ENCODE measurements at places on chromosomes 3 and 15.

DNA sequence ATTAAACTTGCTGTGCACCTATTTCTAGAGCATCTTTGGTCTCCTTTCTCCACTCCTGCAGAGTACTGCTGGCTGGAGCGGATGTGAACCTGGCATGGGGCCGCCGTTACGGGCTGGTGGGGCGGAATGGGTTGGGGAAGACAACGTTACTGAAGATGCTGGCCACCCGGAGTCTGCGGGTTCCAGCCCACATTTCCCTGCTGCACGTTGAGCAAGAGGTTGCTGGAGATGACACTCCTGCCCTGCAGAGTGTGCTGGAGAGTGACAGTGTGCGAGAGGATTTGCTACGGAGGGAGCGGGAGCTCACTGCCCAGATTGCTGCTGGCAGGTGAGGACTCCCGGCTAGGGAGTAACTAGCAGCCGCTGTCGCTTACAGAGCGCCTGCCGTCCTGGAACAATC is 2.1 kb downstream of the ABCF3 start:
- DNase-seq, result no peak

GRCh38 chr15:86863226-86863915 is 783.7 kb downstream of the AGBL1 start:
- DNase-seq, result peak; percentile 40

DNA sequence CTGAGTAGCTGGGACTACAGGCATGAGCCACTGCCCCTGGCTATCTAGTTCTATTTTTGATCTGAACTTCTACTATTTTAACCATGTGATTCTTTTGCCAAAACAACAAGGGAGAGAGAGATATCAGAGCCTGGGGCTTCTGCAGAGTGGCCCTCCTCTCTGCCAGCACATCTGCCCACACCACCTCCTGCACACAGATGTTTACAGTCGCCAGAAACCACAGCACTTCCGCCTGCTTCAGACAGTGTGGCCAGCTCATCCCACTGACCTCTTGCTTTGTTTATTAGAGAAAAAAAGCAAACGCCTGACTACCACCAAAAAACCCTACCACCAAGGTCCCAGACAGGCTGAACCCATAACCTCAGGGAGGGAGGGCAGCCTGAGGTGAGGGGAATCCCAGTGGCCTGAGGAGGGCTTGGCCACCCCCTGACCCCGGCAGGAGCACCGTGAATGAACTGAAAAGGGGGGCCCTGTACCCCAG is 85.9 kb upstream of the ABHD2 start:
- DNase-seq, result no peak

DNA sequence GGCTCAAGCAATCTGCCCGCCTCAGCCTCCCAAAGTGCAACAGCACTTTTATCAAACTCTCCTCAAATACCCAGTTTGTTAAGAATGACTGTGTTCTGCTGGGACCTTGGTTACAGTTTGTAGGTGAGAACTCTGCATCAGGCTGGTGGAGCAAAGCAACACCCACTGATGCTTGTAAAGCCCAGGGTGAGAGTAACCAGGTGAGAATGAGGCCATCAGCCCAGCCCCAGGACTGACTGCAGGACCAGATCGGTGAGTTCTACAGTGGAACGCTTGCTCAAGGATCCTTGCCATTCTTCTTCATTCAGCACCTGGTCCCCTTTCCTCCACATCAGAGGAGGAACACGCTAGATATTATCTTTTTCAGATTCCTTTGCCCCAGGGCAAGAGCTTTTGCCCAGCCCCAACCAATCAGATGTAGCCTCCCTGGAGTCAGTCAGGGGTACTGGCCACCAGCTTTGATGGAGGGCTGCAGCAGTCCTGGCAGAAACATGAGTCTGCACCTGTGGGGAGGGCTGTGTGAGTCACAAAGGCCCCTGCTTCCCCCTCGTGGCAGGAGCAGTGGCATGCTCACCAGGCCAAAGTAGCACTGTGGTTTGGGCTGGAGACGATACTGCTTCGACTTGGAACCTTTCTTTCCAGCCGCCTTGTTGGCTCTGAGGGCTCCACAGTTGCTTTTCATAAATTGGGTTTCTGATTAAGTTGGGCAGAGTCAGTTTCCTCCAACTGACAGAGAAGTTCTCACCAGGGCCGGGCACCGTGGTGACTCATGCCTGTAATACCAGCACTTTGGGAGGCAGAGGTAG is 3.5 kb upstream of the SHISA5 start:
- DNase-seq, result peak; percentile 27

DNA sequence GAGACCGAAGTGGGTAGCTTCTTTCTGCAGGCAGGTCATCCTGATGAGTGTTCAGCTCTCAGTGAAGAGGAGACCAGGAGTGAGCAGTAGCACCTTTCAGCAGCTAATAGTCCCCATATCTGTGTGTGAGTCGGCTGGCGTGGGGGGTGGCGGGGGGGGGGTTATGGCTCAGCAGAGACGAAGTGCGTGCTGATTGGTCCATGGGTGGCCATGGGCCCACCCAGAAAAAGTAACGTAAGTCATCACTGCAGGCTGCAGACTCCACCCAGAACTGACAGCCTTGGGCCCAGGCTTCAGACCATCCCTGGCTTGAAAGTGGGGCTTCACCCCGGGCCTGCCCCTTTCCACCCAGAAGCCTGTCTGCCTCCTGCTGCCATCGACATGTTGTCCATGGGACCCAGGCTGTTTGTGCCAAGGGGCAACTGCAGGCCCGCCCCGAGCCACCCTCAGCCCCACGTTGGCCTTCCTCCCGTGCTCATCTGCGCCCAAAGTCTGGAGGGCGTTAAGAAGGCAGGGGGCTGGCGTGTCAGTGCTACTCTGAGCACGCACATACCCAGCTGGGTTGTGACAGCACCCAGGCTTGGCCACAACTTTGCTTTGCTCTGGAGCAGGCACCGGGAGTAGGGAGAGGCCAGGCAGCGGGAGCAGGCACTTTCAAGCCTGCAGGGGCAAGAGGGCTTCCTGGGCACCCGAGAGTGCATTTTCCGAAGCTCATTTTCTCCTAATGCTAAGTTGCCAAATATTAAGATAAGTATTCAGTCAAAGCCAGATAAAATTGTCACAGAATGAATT is 511.7 kb upstream of the CDIN1 start:
- no peak for DNase-seq

DNA sequence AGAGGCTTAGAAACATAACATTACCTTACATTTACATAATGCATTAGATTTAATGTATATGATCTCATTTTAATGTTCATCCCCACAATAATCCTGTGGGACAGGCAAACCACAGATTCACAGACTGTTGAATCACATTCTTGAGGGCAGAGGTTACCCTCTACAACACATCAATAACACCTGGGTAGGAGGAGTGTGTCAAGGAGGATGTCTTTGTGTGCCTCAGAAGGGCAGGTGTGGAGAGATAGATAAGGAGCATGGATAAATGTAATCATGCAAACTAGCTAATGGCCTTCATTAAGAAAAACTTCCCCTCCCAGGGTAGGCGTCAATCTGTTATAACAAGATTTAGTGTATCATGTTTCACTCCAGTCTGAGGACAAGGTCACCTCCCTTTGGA is 12.9 kb upstream of the MB21D2 start:
- DNase-seq, result no peak

GRCh38 chr3:177700117-177700516 is 502.8 kb upstream of the TBL1XR1 start:
- no peak for DNase-seq

GRCh38 chr15:39243396-39243795 is 337.5 kb upstream of the THBS1 start:
- DNase-seq, result no peak

- no peak for DNase-seq
These were observed 88.9 kb downstream of the DTWD1 start for GRCh38 chr15:49709646-49710214.

DNA sequence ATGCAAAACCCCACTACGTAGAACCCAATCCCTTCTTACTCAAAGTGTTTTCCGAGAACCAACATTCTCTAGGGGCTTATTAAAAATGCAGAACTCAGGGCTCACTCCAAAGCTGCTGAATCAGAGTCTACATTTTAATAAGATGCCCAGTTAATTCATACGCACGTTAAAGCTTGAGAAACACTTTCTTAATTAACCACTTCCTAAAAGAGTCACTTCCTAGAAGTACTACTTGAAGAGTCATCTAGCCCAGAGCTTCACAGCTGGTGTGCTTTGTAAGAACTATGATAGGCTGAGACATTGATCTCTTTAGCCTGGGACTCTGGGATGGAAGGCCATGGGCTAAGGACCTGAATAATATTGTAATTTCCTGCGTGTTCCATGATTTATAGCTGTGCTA is 9.0 kb downstream of the COL6A5 start:
- DNase-seq, result no peak

GRCh38 chr3:124562769-124563168 is 167.5 kb upstream of the UMPS start:
- no peak for DNase-seq

- DNase-seq, result no peak
These were observed 139.6 kb downstream of the TMCO5A start for GRCh38 chr15:38074029-38074428.

DNA sequence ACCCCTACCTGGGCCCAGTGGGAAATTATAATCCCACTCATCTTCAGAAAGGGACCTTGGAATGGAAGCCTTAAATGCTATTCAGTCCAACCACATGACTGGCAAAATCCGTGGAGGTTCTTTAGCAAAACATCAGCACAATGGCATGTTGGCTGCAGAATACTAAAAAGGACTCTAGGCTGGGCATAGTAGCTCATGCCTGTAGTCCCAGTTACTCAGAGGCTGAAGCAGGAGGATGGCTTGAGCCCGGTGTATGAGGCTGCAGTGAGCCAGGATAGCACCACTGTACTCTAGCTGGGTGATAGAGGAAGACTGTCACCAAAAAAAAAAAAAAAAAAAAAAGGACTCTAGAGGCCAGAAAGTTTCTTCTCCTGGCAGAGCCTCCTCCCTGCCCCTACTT is 60.6 kb upstream of the RYK start:
- no peak for DNase-seq

DNA sequence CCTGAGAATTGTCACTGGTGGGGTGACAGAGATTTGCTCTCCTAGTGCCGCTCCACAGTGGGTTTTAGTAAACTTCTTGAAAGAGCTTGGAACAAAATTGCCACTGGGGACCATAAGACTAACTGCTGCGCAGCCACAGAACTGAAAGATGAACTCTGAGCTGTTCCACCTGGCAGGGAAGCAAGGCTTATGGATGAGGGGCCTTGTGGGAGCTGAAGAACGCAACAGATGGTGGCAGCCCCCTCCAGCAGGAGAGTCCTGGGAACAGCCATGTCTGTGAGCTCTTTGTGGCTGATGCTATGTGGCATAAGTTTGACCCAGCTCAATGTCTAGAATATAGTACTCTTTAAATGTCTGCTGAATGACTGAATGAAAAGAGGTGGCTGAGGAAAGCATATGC is 66.8 kb upstream of the C2CD4B start:
- DNase-seq, result no peak

DNA sequence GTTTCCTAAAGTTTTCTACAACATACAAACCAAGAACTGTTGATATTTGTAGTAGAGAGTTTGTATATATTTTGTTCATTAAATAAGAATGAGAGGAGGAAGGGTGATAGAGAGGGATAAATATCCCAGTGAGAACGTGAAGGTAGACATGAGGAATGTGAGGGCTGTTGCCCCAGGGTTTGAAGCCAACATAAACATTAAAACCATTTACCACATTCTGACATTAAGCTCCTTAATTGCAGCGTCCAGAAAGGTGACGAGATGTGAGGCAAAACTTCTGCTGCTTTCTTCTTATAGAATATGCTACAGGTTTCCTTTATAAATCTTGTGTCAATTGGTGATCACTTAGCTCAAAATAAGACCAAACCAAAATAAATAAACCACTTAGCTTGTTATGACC is 267.8 kb upstream of the CNTN4 start:
- DNase-seq, result no peak

- DNase-seq, result no peak
These were observed 524 bp upstream of the TOPBP1 start for GRCh38 chr3:133662278-133662651.

- peak; percentile 69 for DNase-seq
These were observed 186.9 kb downstream of the MAGI1 start for GRCh38 chr3:65851827-65852226.

DNA sequence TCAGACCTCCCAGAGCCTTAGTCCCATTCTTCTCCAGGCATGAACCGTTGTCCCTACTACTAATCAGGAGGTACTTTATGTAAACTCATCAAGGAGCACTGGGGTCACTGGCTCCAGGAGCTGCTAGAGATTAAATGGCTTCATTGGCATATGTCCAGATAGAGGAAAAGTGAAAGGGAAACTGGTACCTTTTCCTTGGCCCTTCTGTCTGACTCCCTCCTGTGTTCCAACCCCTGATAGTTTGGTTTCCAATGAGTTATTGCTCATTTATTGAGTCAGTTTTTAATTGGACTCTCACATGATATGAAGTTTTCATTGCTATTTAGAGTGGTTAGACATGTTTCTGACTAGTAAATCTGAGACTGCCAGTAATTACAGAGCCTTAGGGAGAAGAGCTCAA is 130.5 kb upstream of the BFSP2 start:
- DNase-seq, result no peak

All from skeletal muscle cell (primary cell).